ENCODE measurements at places on chromosomes 11 and 22.

GRCh38 chr11:119856681-119857485, 127.9 kb upstream of the NECTIN1 start:
- DNase-seq, result no peak

DNA sequence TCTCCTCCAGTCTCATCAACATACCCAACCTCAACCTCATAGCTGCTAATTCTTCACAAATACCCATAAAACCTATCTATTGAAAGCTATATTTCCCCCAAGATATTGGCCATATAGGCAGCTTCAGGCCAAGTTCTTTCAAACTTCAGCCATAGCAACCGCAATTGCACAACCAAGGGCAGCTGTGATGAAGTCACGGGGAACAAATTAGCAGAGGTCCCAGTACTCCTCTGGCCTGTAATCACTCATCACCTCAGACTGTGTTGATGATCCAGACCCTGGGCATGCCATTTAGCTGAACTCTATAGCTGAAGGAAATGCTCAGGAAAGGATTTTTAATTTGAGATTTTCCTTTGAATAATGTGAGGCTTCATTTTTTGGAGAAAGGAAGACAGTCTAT, 84.1 kb downstream of the SLC1A2 start:
- DNase-seq, result no peak

DNA sequence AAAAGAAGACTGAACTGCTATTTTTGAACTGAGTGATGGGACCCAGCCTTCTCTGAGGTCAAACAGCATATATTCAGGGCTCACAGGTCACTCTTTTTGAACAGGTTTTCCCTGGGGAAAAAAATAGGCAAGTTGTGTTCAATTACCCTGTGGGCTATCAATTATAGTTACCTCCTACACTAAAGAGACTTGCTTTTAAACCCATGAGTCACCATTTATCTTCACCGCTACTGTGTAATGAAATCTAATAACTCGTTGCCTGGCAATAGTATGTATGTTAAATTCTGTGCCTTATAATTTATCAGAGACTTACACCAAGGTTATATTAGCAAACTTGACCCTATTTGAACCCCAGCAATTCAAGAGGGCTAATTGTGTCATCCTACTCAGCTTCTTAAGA, 98.5 kb downstream of the CYP2R1 start:
- DNase-seq, result no peak

DNA sequence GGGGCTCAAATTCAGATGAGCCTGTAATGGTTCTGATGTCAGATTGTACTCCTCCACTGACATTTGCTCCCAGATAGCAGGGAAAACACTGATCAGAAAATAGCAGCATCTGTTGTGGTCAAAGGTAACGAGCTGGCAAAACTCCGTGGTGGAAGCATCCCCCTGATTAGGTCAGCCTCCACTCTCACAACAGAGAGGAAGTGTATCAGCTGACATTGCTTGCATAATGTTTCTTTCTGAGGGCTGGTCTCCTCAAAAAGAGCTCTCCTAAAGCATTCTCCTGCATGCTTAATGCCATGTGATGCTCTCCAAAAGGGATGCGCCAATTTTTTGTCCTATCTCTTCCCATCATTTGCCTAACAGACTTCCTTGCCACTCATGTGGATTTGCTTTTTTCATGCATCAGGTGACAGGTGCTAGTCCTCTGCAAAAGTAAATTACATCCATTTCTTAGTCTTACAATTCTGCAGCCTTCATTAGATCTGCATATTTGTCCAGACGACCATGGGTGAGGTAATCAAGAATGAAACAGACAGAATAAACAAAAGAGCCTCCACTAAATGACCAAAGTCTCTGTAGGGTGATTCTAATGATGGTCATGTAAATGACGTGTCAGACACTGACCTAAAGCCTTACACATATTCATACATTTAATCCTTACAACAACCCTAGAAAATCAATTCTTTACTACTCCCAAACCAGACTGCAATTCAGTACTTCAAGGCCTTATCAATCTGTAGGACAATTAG, 6.4 kb upstream of the TENM4 start:
- no peak for DNase-seq

DNA sequence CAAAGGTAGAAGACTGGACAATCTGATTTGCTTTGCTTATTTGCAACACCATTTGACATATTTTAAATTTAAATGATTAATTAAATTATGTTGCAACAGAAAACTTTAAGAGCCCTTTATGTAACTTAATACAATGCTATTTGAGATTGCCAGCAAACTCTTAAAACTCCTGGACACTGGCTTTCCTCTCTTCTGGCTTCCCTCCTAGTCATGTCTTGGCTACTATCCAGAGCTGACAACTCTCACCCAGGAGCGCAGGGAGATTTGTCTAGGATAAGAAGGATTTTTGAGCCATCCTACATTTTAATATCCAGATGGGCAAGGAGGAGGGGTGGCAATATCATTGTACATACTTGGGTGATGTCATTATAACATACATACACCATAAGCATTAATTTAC, 134.3 kb downstream of the ELP4 start:
- DNase-seq, result no peak

- DNase-seq, result no peak
Observed at GRCh38 chr22:33684087-33684486, 236.2 kb downstream of the LARGE1 start.

DNA sequence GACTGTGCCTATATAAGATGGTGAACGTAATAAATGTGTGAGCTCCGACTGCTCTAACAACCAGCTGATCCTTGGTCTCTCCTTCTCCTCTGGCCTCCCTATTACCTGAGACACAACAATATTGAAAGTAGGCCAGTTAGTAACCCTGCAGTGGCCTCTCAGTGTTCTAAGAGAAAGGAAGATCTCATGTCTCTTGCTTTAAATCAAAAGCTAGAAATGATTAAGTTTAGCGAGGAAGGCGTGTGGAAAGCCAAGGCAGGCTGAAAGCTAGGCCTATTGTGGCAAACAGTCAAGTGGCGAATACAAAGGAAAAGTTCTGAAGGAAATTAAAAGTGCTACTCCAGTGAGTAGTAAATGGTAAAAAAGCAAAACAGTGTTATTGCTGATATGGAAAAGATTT, 39.5 kb downstream of the HIPK3 start:
- DNase-seq, result no peak

DNA sequence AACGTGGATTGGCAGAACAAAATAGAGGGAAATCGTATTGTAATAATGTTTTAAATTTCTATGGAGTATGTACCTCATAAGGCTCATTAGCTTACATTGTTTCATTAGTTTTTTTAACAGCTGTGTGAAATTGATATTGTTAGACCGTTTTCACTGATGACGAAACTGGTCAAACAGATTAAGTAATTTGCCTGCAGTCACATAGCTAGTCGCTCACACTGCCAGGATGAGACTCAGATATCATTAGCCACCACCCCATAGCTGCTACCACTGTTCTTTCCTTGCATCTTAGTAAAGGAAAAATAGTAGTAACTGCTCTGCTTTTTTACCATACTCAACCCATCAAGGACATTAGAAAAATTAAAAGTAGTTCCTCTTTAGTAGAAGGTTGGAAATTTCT, 64.0 kb downstream of the DKK3 start:
- DNase-seq, result no peak

DNA sequence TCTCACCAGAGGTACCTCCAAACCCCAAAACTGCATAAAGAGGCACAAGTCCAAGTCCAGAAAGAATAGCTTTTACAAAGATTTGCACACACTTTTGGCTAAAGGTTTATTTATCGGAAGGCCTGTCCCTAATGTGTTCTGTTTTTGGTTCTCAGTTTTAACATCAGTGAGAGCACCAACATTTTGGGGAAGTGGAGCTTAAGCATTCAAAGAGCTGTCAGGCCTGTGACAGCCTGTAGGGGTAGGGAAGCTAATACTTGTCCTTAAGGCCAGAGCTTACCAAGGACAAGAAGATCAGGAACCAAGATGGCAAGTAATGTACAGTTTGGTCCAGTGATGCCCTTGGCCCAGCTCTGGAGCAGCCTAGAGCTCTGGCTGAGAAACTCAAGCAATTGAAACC, 38.9 kb upstream of the SCUBE2 start:
- no peak for DNase-seq

GRCh38 chr11:119683783-119684182, 45.2 kb downstream of the NECTIN1 start:
- DNase-seq, result no peak

DNA sequence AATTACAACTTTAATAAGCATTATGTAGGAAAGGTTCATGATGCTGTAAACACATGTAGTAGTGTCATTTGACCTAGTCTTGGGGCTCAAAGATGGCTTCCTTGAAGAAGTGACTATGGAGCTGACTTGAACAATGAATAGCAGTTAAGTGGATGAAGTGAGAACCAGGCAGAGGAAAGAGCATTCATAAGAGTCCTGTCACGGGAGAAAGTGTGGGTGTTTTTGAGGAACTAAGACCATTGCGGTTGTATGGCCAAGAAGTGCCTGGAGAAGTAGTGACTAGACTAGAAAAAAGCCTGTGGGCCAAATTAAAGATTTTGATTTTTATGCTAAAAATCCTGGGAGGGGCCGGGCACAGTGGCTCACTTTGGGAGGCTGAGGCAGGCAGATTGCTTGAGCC, 7.2 kb upstream of the IL18BP start:
- DNase-seq, result no peak

All from activated T-helper 1 cell treated with Interleukin-2 at 50 U/mL for 16 hours (primary cell).